ENCODE measurements at places on chromosomes 2 and 18. TPM values are rescaled to one million over a fixed set of nuclear protein-coding genes. Genes with fewer than 3 reads are reported as not detected.

Gene NEU4
- total RNA-seq = 0.40 TPM

Gene GPR75
- 1.8 TPM for total RNA-seq

DNA sequence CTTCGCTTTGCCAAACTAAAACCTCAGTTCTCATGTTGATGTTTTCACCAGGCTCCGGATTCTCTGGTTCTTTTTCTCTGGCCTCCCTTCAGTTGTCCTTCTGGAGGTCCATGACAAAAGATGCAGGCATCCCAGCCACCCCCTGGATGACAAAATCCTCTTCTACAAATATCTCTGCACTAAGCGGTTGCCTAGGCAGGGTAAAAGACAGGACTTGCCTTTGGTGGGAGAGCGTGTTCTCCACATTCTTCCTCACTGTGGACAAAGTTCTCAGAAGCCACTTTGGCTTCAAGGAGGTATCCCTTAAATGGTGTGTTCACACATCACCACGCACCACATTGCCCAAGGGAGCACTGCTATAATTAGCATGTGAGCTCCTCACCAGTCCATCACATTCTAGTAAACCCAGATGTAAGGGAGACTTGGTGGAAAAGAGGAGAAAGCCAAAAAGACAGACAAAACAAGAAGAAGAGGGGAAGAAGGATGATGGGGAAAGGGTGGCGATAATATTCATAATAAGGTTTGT lies 23.6 kb upstream of the MRPL33 start:
- DNase-seq = no peak

DNA sequence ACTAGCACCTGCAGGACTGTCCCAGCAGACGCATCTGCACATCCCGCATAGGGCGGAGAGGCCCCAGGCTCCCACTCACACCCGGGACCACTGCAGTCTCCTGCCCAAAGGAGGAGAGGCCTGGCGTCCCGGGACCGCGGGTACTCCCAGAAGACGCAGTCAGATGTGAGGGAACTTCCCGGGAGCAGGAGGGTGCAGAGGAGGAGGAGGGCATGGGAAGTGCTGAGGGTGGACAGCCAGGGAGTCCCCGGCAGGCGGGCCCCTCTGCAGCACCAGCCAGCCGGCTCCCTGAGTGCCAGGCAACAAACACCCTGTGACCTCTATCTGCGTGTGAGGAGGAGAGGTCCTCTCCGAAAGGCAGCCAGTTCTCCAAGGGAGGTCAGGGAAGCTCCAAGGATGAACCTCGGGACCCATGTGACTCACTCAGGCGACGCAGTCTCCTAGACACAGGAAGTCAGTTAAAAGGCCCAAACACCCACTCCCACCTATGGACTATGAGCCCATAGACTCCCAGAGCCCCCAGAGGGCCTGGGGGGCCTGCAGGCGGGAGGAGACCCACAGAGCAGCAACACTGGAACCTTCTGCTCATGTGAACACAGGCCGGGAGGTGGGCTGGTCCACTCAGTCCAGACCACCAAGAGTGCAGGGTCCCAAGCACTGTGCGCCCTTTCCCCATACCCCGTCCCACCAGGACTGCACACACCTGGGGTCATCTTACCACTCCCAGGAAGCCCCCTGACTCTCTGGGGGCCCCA lies 4.2 kb downstream of the PXDN start:
- no peak for DNase-seq

GRCh38 chr2:239021224-239021623 lies 173.3 kb downstream of the TWIST2 start:
- DNase-seq = no peak

- no peak for DNase-seq
Observed at GRCh38 chr2:98867539-98868309, 68.3 kb downstream of the CRACDL start.

- no peak for DNase-seq
Observed at GRCh38 chr2:105888625-105889024, 143.9 kb downstream of the NCK2 start.

- no peak for DNase-seq
Observed at GRCh38 chr18:75276818-75277609, 66.4 kb downstream of the TSHZ1 start.

DNA sequence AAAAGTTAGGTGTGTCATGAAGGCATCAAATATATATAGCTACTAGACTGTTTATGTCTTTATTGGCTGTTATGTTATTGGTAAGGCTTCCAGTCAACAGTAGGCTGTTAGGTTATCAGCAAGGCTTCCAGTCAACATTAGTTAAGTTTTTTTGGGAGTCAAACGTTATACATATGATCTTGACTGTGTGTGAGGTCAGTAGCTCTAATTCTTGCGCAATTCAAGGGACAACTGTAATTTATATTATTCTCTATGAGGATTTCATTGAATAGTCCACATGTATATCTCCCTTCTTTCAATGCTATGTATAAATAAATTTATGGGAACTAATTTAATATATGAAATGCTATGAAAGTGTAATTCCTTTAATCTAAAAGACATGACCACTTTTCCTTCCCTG lies 757.5 kb upstream of the TMEFF2 start:
- DNase-seq = no peak

- no peak for DNase-seq
Observed at GRCh38 chr2:65292461-65293011, 64.9 kb downstream of the ACTR2 start.

DNA sequence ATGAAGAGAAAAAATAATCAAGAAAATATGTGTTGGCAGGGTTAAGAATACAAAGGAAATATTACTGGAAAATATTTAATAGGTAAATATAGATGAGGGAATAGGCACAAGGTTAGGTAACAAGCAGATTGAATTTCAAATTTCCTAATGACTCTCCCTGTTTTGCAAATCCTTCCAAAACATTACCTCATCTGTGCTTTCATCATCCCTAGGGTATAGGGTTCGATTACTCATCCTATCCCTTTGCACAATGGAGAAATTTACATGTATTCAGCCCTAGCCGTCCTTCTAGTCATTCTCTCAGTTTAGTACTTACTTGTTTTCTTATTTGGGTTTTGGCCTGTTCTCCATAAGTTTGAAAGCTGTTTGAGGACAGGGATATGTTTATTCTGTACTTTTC lies 864.6 kb upstream of the FSHR start:
- no peak for DNase-seq

DNA sequence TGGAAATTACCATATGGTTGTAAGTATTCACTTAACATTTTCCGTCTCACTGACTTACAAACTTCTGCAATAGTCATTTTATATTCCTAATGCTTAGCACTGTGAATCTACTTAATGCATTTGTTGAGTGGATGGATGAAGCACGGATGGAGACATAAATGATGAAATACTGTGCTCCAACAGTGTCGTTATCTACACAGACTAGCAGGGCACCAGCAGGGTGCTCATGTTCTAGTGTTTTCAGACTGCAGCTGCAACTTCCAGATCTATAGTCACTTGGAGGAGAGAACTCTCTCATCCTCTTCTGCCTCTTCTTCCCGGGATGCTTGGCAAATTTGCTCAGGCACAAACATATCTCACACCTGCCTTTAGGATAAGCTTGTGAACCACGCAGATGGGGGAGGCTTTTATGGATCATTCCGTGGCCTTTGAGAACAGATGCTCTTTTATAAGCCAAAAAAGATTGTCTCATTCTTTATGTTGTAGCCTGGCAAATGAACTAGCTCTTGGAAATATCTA lies 797.7 kb downstream of the MBD2 start:
- DNase-seq = no peak

DNA sequence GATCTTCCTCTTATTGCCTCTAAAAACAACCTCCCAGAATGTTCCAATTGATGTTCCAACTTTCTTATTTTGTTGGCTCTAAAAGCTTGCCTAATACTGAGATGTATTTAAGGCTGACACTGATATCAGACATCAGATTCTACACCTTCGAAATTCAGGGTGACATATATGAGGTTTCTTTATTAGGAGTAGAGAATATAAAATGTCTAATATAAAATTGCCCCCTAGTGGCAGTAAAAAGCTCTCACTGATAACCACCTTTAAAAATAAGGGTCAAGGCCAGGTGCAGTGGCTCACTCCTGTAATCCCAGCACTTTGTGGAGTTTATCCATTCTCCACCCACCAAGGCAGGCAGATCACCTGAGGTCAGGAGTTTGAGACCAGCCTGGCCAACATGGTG lies 789.7 kb upstream of the SLC39A10 start:
- DNase-seq = no peak

GRCh38 chr2:190441564-190441963 lies 33.4 kb downstream of the MFSD6 start:
- DNase-seq = no peak

GRCh38 chr2:22981785-22982184 lies 403.2 kb upstream of the KLHL29 start:
- DNase-seq = no peak

GRCh38 chr2:165469417-165469816 lies at the start of gene CSRNP3:
TSS of gene CSRNP3 (plus strand) at chr2:165469698. CDS start at chr2:165595066, 125,368 bp downstream.
- DNase-seq = no peak

DNA sequence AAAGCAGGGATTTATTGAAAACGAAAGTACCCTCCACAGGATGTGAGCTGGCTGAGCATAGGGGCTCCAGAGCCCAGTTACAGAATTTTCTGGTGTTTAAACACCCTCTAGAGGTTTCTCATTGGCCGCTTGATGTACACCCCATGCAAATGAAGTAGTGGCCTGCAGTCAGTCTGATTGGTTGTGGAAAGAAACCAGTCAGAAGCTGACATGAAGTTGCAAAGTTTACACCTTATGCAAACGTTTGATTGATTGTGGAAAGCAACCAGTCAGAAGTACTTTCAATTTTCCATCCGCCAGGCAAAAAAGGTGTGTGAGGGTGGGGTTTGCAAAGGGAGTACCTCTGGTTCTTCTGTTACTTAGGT lies 62.3 kb downstream of the VWA3B start:
- peak; percentile 17 for DNase-seq

DNA sequence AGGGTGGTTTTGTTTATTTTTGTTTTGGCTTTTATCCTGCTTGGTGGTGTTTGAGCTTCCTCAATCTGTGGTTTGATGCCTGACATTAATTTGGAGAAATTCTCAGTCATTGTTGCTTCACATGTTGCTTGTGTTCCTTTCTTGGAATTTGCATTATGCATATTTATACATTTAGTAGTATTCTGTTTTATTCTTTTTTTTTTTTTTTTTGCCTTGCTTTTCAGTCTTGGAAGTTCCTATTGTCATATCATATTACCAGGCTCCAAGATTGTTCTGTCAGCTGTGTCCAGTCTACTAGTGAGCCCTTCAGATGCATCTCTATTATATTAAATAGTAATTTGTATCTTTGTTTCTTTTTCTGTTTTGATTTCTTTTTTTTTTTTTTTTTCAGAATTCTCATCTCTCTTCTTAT lies 77.0 kb downstream of the EPC2 start:
- no peak for DNase-seq
